ENCODE measurements at places on chromosomes 2 and 18.

DNA sequence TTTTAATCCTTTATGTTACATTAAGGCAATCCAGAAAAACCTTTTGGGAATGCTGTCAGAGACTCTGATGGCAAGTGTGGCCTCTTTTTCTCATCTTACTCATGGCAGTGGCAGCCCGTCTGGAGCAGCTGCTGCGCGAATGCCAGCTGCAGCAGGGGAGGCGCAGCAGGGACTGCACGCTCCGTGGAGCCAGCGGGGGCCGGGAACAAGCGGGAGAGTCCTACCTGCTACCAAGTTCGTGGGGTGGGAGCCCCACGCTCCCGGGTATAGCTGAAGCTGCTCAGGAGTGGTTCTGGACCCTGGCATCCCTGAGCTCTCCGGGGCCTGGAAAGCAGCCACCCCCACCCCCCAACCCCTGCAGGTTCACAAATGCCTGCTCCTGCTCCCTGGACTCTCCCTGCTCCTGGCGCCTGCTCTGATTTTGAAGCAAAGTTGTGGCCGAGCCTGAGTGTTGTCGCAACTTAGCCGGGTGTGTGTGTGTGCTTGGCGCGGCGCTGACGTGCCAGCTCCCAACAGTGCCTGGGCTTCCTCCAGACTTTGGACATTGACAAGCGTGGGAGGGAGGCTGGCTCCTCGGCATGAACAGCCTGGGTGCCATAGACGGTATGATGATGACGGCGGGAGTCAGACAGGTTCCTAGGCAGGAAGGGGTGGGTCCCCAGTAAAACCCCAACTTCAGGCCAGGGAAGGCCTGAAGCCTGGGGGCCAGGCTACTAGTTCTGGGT is 21.7 kb downstream of the TMX3 start:
- DNase-seq: no peak

- DNase-seq: peak; percentile 73
These were observed 125.4 kb downstream of the VWA3B start for GRCh38 chr2:98212092-98213000.

DNA sequence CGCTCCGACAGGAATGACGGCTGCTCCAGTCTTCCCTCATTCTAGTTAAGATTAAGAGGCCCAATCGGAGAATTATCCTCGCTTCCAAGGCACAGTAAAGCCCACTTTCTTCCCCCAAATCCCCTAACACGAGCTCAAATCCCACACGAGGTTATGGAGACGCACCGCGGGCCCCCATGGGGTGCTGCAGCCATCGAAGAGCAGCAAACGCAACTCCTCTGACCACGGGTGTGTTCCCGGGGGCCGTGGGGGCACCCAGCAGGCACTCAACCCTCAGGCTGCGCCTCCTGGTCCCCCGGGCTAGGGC is 446 bp downstream of the COPS9 start:
- DNase-seq: no peak

GRCh38 chr2:2765839-2766495 is 434.9 kb upstream of the MYT1L start:
- DNase-seq: no peak

GRCh38 chr18:30682672-30683071 is 359.9 kb downstream of the DSC3 start:
- DNase-seq: no peak

- DNase-seq: peak; percentile 62
These were observed 91.2 kb downstream of the VRK2 start for GRCh38 chr2:58137856-58138255.

DNA sequence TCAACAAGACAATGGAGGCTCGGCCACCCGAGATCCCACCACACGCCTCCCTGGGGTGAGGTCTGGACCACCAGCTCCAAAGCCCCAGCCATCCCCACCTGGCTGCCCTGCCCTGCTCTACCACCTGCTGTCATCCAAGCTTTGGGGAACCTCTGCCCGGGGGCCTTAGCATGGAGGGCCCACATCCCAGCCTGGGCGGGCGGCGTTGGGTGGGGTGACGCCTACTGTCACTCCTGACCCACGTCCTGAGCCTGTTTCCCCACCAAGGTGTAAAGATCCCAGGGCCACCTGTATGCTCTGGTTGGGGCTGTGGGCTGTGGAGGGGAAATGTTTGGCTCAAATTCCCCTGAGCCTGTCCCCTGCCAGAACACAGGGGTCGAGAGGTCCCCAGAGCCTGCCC is 437.6 kb downstream of the EIPR1 start:
- no peak for DNase-seq

DNA sequence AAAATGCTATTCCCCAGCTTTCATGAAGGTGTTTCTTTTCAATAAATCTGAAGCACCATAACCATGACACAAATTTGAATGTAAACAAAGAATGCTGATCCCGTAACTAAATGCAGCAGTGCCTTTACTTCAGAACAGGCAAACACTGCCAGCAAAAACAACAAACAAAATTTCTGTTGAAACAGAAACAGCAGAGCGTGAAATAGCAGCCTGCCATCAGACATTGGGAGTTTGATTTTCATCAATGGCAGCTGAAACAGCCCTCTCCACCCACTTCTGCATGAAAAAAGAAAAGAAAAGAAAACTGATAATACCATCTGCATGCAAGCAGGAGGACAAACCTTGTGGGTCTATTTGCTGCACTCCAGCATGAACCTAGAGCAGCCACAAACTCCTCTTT is 128.3 kb downstream of the CDH2 start:
- DNase-seq: no peak

GRCh38 chr2:101781326-101781725 is 83.8 kb downstream of the MAP4K4 start:
- DNase-seq: no peak

- DNase-seq: no peak
These were observed 120.7 kb downstream of the SCG2 start for GRCh38 chr2:223481486-223481885.

DNA sequence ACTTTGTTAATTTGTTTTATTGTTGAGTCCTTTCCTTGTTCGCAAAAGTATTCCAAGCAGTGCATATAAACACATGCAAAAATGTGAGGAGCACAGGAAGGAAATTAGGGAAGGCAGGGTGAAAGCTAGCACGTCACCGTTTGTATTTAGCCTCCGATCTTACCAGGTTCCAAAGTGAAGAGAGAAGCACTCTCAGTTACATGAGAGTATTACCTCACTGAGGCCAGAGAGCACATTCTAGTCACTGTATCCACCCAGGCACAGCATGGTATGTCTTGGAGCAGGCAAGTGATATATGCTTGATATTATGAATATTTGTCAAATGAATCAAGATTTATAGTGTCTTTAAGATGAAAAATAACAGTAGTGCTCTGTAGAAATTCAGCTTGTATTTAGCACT is 6.5 kb upstream of the TMEM182 start:
- DNase-seq: no peak

DNA sequence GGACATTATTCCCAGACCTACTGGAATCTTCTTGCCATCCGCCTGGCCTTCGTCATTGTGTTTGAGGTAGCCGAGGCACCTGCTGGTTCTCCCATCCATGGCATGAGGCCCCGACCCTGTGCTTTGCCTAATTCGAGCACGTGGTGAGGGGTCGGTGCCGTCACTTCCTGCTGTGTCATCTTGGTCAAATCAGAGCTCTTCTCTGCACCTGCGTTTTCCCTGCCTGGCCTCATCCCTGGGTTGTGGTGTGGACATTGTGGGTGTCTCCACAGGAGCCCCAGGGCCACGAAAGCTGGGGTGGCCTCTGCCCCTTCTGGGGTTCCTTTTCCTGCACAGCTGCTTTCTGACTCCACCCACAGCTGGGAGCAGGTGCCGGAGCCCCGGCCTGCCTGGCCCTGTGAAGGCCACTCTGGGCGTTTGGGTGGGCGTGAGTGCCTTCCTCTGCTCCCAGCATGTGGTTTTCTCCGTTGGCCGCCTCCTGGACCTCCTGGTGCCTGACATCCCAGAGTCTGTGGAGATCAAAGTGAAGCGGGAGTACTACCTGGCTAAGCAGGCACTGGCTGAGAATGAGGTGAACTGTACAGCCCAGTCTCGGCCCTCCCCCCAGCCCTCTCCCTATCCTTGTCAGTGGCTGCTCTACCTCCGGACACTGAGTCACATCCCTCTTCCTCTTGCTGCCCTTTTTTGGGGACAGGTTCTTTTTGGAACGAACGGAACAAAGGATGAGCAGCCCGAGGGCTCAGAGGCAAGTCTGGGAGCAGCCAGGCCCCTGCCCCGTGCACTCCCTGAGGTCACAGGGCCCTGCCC is 34.9 kb downstream of the ANO7 start:
- no peak for DNase-seq

DNA sequence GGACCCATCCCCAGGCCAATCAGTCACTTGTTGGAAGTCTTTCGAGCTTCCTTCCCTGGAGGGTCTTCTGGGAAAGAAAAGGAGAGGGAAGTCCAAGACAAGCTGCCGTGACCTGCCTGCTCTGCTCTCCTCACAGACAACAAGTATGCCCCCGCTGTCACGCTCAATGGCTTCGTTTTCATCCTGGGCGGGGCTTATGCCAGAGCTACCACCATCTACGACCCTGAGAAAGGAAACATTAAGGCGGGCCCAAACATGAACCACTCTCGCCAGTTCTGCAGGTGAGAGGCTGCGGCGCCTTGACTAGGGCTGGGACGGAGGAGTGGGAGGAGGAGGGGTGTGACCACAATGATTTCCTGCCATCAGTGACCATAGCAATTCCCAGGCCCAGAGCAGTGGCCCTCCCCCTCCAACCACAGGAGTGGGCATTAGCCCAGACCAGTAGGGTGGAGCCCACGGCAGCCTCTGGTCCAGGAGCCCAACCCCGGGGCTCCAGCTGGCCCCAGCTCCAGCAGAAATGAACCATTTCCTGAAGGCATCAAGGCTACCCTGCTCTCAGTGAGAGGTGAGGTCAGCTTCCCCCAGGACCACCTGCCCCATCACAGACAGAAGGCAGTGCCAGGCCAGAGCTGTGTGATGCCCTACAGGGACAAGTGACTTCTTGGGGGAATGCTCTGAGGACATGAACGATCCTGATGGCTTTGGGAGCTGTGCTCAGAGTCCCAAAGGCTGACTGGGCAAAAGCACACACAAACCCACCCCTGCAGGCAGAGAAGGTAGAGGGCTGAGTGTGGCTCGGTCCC is 223.1 kb downstream of the ATAD2B start:
- no peak for DNase-seq

DNA sequence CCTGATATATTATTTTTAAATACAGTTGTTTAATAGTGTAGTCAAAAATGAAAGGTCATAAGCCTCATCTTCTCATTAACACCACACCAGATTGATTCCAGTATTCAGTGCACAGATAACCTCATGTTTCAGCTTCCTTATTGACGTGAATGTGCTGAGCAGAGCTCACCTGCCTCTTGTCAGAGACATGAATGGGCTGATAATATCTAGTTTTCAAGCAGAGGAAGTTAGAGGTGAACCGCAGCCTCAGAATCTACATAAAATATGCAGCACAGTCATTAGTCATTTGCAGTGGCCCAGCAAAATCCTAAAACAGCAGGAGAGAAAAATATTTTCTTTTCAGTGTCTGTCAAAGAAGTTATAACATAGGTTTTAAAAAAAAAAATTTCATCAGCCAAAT is 216.2 kb downstream of the GBX2 start:
- DNase-seq: no peak

DNA sequence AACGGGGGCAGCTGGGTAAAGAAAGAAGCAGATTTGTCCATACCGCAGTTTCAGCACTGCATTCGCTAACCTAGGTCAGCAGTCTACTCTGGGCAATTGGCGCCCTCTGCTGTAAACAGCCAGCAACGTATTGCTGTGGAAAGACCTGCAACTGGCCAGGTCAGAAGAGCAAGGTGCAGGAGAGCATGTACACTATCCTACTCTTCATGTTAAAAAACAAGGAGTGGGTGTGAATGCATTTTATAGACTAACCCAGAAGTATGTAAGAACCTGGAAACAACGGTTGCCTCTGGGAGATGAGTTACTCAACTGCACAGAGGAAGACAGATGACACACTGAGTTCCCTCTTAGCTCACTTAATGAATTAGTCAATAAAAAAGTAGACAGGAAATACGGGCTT is 6.2 kb downstream of the MRPS5 start:
- peak; percentile 74 for DNase-seq

DNA sequence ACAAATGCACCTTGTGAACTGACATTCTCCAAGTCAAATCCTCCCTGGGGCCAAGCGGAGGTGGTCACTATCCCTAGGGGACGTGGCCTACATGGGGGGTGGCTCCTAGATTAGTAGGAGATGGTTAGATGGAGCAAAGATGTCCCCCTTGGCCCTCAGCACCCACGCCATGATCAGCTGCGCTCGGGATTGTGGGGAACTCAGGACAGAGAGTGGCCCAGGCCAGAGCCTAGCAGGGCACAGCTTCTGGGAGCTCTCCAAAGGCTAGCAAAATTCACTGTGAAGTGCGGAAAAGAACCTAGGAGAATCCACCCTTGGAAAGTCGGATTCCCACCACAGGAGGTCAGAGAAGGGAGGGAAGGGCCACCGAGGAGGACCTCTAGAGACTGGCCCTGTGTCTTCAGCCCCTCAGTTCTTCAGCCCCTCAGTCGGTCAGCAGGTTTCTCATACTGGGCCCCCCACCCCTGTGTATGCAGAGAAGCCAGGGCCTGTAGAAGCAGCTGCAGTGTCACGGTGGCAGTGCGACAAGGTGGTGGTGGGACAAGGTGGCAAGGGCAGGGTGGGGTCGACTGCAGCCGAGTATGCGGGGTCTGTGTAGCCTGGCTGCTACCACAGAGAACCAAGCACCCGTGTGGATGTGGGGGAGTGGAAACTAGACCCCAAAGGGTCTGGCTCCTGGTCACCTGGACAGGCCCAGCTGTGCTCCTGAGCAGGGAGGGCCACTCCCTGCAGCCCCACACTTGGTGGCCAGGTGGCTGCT is 18.4 kb downstream of the GPR55 start:
- no peak for DNase-seq

- DNase-seq: no peak
These were observed 80.2 kb downstream of the SMAD4 start for GRCh38 chr18:51110073-51110797.

DNA sequence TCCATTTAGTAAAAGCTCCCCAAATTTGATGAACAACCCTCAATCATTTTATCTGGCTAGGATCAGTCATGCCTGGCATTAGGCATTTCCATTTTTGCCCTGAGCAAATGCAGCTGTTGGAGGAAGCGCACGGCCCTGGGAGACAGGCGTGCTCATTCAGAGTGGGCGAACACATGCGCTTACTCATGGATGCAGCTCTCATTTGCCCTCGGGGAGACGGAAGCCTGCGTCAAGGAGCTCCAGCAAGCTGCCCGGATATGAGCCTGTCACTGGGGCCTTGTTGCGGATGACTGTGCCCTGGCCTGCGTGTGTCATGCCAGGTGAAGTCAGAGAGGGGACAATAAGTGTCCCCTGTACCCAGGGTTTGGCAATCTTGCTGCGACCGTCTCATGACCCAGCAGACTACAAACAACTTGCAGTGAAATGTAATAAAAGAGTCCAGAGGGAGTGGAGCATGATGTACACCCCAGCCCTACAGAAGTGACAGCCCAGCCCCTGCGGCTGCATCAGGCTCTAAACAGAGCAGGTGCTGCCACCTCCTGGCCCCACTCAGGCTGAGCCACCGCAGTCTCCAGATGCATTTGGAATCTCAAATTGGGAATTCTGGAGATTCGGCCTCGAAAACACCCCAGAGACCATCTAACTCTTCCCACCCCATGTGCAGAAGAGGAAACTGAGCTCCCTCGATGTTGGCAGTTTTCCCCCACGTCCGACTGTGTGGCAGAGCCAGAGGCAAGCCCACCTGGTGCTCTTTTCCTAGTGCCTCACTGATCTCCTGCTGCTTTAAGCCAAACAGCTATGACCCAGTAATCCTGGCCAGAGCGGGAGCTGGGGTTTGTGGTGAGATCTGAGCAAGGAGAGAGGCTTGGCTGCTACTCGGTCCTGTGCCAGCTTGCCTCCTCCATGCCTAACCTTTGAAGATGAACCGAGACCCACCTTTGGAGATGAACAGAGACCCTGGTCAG is 105.0 kb upstream of the ALK start:
- DNase-seq: peak; percentile 85
